NCI-H187 treated with DMSO at 0.1 percent for 48 hours (cell line): ENCODE measurements at places on chromosomes 12 and 14.

- no peak for DNase-seq
Observed at GRCh38 chr12:130987151-130987931, 33.6 kb downstream of the ADGRD1 start.

DNA sequence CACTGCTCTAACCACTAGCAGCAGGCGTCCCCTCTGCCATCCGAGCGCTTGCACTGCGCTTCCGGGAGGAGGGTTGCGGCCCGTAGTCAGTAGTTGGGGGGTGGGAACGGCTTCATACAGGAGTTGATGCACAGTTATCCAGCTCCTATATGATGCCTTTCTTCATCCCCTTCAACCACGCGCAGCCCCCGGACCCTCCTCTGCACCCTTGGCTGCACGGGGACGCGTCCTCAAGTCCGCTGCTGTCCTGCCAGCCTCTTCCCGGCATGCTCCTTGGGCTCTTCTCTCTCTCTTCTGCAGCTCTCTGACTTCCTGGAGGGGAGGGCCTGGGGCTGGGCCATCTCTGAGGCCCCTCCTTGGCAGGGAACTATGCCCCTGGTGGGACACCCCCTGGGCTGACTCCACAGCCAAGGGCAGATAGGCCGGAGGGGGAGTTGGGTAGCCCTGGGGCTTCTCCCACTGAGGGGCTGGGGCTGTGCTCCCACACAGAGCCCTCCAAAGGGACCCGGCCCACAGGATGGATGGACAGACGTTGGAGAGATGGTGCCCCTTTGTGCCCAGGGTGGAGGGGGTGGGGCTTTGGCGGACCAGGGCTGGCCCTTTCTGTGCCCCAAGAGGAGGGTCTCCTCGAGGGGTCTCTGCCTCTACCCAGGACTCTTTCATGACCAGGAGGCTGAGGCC is 29.0 kb downstream of the RTL1 start:
- no peak for DNase-seq

GRCh38 chr12:38585086-38585485 is 268.5 kb downstream of the ALG10B start:
- DNase-seq: no peak

GRCh38 chr12:65500091-65500900 is 221.8 kb downstream of the MSRB3 start:
- no peak for DNase-seq

GRCh38 chr12:22409377-22410164 is 75.1 kb upstream of the ST8SIA1 start:
- no peak for DNase-seq

- DNase-seq: no peak
Observed at GRCh38 chr14:90547250-90547649, 150.4 kb downstream of the CALM1 start.
